GM23248 (cell line): ENCODE measurements at places on chromosomes 11 and 22. TPM values are rescaled to one million over a fixed set of nuclear protein-coding genes. Genes with fewer than 3 reads are reported as not detected.

GRCh38 chr11:104704146-104704830, 194.0 kb downstream of the CASP12 start:
- no peak overlapping the region for H3K27ac ChIP-seq
- no peak for DNase-seq
- H3K4me1 ChIP-seq, result peaks cover 11% of the 10 kb centered on the region; the same call in 1 of the 2 replicates

SLC15A3 gene
- total RNA-seq, result 0.51 and 2.2 TPM in 2 replicates

GRCh38 chr11:126054408-126054807, 8.3 kb downstream of the CDON start:
- H3K27ac ChIP-seq, result no peak overlapping the region
- no peak overlapping the region for H3K4me3 ChIP-seq
- peaks cover 15% of the 10 kb centered on the region; the same call in 1 of the 2 replicates for H3K27me3 ChIP-seq
- no peak for DNase-seq
- no peaks in the 10 kb centered on the region for H3K4me1 ChIP-seq
- no peaks in the 10 kb centered on the region for H3K36me3 ChIP-seq

DNA sequence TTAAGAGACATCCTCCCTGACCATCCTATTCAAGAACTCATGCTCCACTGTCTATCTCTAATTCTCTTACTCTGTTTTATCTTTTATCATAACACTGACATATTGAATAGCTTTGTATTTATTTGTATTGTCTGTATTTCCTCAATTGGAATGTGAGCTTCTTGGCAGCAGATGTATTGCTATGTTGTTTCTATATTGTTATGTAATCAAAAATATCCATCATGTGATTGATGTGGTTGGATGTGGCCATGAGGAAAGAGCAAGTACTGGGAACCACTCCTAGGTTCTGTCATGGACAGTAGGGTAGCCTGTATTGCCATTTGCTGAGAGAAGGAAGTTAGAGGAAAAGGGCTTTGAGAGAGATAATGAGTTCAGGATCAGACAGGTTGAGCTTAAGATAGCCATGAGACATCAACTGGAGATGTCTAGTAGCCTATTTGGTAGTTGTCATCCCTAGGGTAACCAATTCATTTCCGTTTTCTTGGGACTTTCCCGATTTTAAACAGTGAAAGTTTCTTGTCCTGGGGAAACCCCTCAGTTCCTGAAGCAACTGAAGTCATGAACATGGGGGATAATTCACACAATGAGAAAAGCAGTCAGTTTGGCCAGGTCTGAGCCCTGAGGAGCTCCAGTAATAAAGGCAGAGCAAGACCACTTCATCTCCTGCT, 404.5 kb downstream of the INSC start:
- no peak for DNase-seq
- H3K4me3 ChIP-seq, result no peak overlapping the region
- no peaks in the 10 kb centered on the region for H3K27me3 ChIP-seq
- H3K36me3 ChIP-seq, result no peaks in the 10 kb centered on the region
- H3K4me1 ChIP-seq, result no peaks in the 10 kb centered on the region
- no peak overlapping the region for H3K27ac ChIP-seq

DNA sequence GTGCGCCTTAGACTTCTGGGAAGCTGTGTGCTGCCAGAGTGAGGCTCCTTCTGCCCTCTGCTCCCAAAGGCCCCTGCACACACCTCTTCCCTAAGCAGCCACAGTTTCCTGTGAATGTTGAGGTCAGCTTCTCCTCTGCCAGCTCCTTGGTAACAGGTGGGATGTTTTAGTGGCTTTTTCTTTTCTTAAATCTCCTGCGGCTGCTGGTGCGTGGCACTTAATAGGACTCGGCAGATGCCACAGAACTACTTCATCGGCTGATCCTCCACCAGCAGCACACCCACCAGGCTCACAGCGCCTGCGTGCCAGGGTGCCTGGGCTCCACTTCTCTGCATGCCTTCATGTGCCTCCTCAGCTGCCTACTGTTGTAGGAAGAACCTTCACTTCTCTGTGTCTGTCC, 87.8 kb downstream of the RCN1 start:
- no peak overlapping the region for H3K27ac ChIP-seq
- H3K4me1 ChIP-seq, result no peaks in the 10 kb centered on the region
- no peak for DNase-seq
- no peak overlapping the region for H3K4me3 ChIP-seq
- peaks cover 51% of the 10 kb centered on the region for H3K27me3 ChIP-seq
- no peaks in the 10 kb centered on the region for H3K36me3 ChIP-seq

DNA sequence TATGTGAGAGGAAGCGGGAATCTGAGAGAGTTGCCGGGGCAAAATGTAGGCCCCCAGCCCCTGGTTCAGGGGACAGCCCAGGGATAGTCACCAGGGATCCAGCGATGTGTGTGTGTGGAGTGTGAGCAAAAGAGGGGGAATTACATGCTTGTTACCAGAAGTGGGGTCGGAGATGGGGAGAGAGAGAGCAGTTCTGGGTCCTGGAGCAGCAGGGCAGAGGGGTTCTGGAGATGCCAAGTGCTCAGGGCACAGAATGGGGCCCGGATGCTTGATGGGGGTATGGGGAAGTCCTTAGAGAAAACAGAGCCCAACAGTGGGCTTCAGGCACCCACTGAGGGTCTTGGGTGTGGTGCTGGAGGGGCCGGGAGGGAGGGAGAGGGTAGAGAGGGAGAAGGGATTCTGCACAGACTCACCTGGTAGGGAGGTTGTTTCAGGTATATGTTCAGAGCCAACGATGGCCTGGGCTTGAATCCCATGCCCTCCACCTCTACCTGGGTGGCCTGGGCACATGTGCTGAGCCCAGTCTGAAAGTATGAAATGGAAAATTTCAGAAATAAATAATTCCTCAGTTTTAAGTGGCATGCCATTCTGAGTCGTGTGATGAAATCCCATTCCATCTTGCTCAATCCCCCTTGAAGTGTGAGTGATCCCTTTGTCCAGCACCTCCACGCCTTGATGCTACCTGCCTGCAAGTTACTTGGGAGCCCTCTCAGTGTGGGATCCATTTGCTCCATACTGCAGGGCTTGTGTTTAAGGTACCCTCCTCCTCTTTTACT, 12.4 kb downstream of the SMIM38 start:
- H3K4me3 ChIP-seq, result no peak overlapping the region
- no peaks in the 10 kb centered on the region for H3K27me3 ChIP-seq
- no peak overlapping the region for H3K27ac ChIP-seq
- peaks cover 5% of the 10 kb centered on the region; the same call in 1 of the 2 replicates for H3K4me1 ChIP-seq

DNA sequence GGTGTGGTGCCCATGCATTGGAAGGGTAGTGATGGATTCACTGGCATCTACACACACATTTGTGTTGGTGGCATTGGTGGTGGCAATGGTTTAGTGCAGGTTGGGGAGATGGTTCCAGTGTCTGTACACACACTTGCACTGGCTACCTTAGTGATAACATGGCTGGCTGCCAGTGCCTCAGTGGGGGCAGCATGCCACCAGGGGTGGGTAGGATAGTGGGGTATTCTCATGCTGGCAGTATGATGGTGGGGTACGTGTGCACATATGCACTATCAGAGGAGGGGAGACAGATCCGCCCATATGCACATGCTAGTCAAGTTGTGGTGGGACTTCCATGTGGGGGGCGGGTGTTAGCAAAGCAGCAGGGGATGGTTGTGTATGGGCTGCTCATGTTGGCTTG, 7.1 kb upstream of the OR8K3 start:
- DNase-seq, result no peak
- H3K4me1 ChIP-seq, result no peaks in the 10 kb centered on the region
- H3K36me3 ChIP-seq, result no peaks in the 10 kb centered on the region
- H3K27me3 ChIP-seq, result no peaks in the 10 kb centered on the region

DNA sequence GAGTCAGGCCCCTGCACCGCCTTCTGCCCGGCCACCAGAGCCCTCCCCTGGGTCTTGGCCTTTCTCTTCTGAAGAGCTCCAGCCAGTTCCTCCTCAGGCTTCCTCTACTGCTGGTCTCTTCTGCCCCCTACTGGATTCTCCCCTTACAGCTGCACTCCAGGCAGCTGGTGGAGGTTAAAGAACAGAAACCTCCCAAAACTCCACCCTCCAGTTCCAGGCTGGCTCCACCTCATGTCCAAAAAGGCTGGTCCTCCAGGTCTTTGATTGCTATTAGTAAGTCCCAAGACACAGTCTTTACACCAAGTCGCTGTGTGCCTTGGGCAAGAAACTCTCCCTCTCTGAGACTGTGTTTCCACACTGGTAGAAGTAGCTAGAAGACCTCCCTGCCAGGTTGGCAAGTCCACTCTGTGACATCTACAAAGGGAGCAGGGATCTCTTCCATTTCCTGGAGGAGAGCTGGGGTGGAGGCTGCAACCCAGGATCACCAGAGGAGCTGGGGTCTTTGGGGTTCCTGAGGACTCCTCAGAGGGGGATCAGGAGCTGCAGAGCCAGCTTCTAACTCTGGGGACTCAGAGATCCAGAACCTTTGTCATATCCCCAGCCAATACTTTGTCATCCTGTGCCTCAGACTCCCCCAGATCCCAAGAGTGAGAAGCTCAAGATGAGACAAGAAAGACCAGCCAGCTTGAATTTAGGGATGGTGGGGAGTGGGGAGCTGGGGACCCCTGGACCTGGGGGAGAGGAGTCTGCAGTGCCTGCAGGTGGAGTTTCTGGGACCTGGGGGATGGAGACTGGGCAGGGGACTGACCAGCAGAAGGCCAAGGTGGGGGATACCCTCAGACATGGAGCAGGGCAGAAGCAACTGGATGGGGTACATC, 3.4 kb upstream of the IGLL5 start:
- no peaks in the 10 kb centered on the region for H3K36me3 ChIP-seq
- H3K27me3 ChIP-seq, result peaks cover 11% of the 10 kb centered on the region; the same call in 1 of the 2 replicates
- H3K4me3 ChIP-seq, result no peak overlapping the region
- H3K27ac ChIP-seq, result no peak overlapping the region
- DNase-seq, result peak; percentile 74

GRCh38 chr11:64063777-64064176, 28.0 kb downstream of the FLRT1 start:
- H3K4me3 ChIP-seq, result no peak overlapping the region
- H3K27ac ChIP-seq, result no peak overlapping the region
- H3K36me3 ChIP-seq, result no peaks in the 10 kb centered on the region
- no peaks in the 10 kb centered on the region for H3K4me1 ChIP-seq
- no peak for DNase-seq

DNA sequence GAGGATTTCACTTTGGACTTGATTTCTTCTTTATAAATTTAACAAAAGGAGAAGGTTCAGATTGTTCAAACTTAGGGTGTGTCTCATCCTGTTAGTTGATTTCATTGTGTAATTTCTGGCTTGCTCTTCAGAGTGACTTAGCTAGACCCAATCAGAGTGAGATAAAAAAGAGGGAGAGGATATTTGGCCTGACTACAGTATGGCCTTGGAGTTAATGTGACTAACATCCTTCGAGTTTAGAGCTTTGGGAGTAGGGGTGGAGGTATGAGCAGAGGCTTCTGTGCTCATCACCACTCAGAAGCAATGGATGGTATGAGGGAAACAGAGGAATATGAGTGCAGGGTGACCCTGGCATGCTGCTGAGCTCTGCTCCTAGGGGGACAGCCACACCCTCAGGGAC, 114.2 kb downstream of the ME3 start:
- no peak overlapping the region for H3K4me3 ChIP-seq
- H3K4me1 ChIP-seq, result peaks cover 31% of the 10 kb centered on the region
- peak; percentile 79 for DNase-seq
- H3K36me3 ChIP-seq, result no peaks in the 10 kb centered on the region
- H3K27ac ChIP-seq, result peak overlapping the region; percentile 50
- H3K27me3 ChIP-seq, result no peaks in the 10 kb centered on the region

- no peaks in the 10 kb centered on the region for H3K27me3 ChIP-seq
- peak overlapping the region; percentile 51 for H3K27ac ChIP-seq
- DNase-seq, result peak; percentile 88
- H3K36me3 ChIP-seq, result peaks cover 19% of the 10 kb centered on the region
Measured at GRCh38 chr22:37681556-37682049, 4.5 kb upstream of the NOL12 start.

DNA sequence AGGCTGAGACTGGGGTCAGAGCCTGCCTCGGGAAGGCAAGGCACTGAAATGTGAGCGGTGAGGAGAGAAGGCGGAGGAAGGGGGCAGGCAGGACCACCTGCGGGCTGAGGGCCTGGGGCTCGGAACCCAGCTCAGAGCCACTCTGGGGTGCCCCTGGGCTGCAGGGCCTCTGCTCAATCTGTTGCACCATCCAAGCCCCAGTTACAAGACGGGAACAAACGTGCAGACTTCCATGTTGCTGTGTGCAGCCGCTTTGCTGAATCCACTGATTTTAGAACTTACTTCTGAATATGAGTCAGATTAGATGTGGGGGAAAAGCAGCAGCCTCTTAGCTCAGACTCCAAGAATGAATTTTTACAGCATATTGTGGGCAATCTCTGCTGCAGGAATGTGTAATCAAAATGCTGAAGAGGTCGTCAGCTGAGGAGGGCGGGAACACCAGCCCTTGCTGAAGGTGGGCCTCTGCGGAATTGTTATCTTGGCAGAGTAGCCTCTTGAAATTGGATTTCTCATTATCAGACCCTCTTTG, 21.6 kb downstream of the PARVG start:
- H3K27me3 ChIP-seq, result no peaks in the 10 kb centered on the region; the same call in 1 of the 2 replicates
- peaks cover 12% of the 10 kb centered on the region for H3K4me1 ChIP-seq
- H3K36me3 ChIP-seq, result no peaks in the 10 kb centered on the region
- DNase-seq, result peak; percentile 80

SLC37A2 gene
- 2.6 and 5.2 TPM in 2 replicates for total RNA-seq

GRCh38 chr22:49103314-49104059, 724.2 kb downstream of the BRD1 start:
- no peaks in the 10 kb centered on the region for H3K4me1 ChIP-seq
- H3K36me3 ChIP-seq, result no peaks in the 10 kb centered on the region
- no peak for DNase-seq
- H3K4me3 ChIP-seq, result no peak overlapping the region
- no peaks in the 10 kb centered on the region for H3K27me3 ChIP-seq

DNA sequence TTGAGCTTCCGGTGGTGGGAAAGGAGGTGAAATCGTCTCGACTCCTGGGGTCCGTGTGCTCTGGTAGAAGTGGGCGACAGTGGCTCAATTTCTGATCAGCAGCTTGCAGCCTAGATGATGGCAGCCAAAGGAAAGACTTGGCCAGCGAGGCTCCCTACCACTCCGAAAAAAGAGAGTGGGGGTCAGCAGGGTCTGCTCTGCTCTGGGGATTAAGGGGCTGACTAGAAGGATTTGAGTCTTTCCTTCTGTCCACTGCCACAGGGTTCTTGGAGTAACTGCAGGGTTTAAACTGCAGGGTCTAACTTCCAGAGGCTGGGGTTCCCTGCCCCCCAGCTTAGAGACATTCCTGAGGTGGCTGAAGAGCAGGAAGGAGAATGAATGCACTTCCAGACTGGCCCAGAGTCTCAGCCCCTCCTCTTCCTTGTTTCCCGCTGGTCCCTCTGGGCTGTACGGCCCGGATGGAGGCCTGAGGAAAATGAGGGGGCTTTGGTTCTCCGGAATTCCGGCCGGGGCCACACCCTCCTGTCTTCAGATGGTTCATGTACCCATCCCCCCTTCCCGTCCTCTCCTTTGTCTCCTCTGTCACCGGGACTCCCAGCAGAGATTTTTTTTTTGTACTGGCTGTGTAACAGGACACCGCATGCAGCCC, 907 bp downstream of the SERPINH1 start:
- peaks cover 70% of the 10 kb centered on the region for H3K4me1 ChIP-seq
- H3K27ac ChIP-seq, result peak overlapping the region; percentile 98
- DNase-seq, result peak; percentile 83
- H3K27me3 ChIP-seq, result no peaks in the 10 kb centered on the region
- peak overlapping the region; percentile 87 for H3K4me3 ChIP-seq
